ENCODE measurements at places on chromosomes 6 and 20.

- no peak for DNase-seq
These were observed 156.5 kb downstream of the SMOC2 start for GRCh38 chr6:168597471-168597875.

GRCh38 chr20:56426926-56427325, 14.9 kb downstream of the CASS4 start:
- DNase-seq, result no peak

GRCh38 chr20:62764156-62764935, 31.9 kb upstream of the MRGBP start:
- DNase-seq, result no peak

DNA sequence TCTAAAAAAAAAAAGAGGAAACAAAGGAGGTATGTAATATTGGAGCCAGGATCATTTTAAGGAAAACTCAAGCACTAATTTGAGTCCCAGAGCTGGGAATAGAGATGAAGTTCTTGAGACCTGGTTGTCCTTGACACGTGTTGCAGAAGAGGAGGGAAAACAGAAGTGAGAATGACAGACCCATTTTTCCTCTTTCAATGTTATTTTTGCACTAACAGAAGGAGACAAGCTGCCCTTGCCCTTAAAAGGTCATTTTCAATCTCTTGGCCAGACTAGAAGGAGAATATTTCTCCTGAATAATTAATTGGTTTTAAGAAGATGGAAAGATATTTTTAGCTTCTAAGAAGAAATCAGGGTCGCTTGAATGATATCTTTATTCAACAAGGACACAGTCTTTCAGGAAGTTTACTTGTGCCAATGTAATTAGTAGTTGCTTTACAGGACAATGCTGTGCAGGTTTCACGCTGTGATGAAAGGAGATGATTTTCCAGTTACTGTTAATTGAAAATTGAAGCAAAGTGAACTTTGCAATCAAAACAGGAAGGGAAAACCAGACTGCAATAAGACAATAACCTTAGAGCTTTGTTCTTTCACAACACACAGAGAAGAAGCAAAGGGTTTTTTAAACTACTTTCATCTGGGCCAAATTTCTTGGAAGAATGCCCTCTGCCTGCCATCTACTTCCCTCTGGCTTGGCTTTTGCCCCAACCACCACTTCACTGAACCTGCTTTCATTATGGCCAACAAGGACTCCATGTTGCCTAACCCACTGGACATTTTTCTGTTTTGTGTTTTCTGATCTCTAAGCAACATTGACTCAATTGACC, 107.8 kb upstream of the SHLD1 start:
- no peak for DNase-seq

GRCh38 chr6:164210323-164210722, 795.8 kb downstream of the QKI start:
- no peak for DNase-seq

- DNase-seq, result no peak
These were observed 538 bp downstream of the TTLL9 start for GRCh38 chr20:31870726-31871617.

GRCh38 chr6:128964233-128964755, 81.4 kb downstream of the LAMA2 start:
- no peak for DNase-seq

DNA sequence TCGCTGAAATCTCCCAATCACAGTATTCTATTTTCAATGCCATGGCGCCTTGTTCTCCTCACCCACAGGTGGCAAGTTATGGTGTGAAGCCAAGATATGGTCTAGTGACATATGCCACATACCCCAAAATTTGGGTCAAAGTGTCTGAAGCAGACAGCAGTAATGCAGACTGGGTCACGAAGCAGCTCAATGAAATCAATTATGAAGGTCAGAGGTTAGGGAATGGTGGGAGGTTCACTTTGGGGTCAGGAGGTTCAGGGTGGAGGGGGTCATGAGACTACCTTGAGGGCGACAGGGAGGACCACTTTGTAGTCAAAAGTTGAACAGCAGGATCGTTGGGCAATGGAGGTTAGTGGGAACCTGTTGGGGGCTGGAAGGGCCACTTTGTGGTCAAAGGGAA, 2.4 kb downstream of the CFB start:
- DNase-seq, result no peak

- DNase-seq, result no peak
These were observed 415.6 kb upstream of the BTBD3 start for GRCh38 chr20:11502061-11502460.

DNA sequence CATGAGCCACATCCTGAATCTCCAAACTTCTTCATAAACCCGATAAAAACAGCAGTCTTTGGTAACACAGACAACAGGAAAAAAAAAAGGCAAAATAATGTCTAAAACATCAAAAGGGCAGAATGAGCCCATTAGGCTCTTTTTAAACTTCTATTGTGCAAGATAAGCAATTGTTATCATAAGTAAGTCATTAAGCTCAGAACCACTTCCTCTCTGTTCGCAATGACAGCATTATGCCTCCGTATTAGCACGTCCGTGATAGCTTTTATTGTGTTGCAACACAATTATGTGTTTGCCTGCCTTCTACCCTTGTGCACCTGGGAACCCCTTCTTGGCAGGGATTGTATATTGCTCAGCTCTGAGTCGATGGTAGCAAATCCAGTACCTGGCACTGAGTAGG, 147.1 kb downstream of the LRFN2 start:
- DNase-seq, result no peak
